ENCODE measurements at places on chromosomes 2 and 18.

- no peak for DNase-seq
These were observed 74.9 kb upstream of the APCDD1 start for GRCh38 chr18:10379522-10379921.

GRCh38 chr18:72086421-72086820, 457.7 kb downstream of the CBLN2 start:
- DNase-seq, result no peak

DNA sequence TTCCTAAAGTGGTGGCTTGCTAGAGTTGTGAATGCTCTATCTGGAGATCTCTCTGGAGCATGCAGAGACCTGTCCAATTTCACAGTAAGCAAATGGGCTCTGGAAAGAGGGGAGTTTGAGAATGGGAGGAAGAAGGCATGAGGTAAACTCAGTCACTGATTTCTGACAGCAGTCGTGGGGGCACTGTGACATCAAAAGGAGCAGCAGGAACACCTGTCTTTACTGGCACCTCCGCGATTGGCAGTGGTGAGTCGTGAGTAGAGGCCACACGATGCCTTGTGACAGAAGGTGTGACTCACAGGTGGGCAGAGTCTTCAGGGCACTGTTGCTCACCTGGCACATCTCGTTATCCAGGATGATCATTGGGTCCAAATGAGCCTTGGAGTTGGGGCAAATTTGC, 38.8 kb upstream of the CAVIN2 start:
- no peak for DNase-seq

- DNase-seq, result no peak
These were observed 13.4 kb downstream of the IL1R1 start for GRCh38 chr2:102155703-102156515.

DNA sequence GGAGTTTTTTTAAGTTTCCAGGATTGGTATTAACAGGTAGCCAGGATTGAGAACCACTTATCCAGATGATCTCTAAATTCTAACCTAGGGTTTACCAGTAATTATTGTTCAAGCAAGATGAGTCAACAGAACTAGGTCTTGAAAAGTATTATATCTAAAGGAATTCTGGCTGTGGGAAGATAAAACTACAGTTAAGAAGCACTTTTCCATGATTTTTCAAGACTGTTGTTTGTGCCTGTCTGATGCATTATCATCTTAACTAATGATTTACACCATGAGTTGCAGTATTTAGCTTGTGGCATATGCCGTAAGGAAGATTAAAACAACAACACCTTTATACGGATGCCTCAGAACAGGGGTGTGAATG, 142.2 kb upstream of the CCDC68 start:
- no peak for DNase-seq
